ENCODE measurements at places on chromosomes 2 and 18.

GRCh38 chr2:197846777-197847176 is 42.4 kb downstream of the PLCL1 start:
- no peak for DNase-seq

DNA sequence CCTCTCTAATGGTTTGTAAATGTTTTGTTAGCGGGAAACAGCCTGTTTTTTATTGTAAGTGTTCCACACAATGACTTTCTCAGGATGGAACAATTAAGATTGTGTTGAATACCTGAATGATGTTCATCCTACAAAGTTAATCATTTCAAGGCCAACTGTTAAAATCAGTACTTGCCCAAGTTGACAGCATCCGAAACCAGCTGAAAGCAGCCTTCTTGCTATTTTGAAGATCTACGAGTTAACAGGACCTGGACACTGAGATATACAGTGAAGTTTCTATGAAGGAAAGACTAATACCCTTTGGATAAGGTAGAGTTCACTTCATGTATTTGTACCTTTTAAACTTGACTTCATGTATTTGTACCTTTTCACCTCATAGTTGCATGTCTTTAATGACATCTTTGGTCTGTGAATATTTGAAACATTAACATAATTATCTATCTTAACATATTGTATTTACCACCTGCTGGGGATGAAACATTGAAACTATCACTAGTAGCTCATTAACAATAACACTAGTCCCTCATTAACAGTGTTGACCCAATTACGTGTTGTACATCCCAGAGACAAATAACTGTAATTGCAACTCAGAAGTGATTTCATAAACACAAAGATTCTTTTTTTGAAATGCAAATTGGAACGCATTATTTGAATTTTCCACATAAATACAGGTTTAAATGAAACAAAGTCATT is 556.0 kb upstream of the MEX3C start:
- no peak for DNase-seq

DNA sequence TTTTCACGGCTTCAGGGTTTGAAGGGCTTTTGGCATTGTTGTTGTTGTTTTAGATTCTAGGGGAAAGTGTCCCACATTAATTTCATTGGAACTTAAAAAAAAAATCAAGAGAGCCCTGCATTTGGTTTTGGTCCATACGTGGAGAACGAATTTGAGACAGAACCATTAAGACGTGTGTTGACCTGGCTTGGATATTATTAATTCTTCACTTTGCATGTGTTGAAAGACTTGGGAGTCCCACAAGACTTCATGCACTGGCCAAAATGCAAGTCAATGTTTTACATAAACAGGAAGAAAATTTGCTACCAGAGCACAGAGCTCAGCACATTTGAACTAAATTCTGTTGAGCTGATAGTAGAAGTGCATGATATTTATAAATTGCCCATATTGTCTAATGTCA is 761.2 kb upstream of the ACVR2A start:
- no peak for DNase-seq

DNA sequence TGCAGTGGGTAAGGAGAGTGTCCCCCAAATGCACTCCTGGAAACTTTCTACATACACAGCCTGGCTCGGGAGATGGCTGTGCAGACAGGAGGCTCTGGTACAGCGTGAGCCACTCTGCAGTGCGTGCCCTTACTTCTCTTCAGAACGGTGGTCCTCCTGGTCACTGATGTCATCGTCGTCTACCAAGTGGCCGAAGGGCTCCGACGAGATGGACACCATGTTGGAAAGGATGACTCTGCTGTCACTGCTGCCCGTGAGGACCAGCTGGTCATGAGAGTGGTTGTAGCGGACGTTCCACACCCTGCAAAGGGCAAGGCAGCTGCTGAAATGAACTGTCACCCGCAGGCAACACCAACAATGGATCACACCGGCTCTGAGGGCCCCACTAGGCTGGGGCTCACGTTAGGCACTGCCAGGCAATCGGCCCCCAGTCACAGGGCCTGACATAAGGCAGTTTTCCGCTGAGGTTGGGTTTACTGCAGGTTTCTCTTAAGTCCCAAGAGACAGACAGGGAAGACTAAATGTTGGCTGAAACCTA is 185.3 kb downstream of the EIPR1 start:
- DNase-seq, result no peak

DNA sequence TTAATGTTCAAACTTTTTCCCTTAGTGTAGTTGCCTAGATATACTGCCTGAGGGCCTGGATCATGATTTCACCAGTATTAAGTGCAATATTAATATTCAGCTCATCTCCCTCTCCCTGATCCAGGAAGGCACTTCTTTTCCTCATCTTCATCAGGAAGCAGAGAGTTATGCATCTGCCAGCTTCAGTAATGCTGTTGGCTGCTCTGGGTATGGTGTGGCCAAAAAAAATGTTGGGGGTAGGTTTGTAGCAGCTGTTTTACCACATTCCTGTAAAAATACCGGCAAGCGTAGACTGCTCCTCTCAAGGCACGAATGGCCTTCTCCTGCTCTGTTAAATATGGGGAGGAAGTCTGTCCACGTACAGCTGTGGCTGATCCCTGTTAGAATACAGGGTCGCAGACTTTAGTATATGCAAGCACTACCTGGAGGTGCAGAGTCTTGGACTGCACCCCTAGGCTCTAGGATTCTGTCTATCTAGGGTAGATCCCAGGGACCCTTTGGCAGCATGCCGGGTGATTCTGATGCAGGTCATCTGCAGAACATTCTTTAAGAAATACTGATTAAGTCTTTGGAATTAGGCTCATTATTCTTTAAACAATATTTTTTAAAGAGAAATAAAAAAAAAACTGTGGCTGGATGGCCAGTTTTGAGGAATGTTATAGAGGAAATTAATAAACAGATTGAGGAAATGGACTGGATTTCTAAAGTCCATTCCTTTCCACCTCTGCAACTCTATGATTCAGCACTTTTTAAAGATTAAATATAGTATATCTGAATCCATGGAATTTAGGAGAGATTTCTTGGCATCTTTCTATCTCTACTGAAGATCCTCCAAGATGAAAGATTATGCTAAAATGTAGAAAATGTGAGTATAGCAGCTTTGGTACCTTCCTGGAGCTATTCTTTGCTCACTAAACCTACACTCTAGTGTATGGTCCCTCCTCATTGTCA is 21.0 kb upstream of the GLS start:
- no peak for DNase-seq

DNA sequence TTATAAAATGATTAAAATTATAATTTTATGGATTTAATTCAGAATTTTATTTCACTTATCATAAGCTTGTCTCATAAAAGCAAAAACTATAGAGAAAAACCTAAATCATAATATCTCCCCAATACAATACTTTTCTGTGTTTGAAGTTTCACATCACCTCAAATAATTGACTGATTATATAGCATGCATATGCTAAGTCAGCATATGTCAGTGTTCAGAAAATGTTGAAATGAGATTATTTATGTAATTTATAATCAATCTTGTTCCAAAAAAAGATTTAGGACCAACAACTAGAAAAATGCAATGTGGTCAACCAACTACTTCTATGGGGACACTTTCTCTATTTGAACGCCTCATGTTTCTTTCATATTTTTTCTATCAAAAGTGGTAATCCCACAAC is 902.6 kb downstream of the CPS1 start:
- no peak for DNase-seq

- no peak for DNase-seq
Measured at GRCh38 chr2:124034265-124034664, 9.2 kb downstream of the CNTNAP5 start.

DNA sequence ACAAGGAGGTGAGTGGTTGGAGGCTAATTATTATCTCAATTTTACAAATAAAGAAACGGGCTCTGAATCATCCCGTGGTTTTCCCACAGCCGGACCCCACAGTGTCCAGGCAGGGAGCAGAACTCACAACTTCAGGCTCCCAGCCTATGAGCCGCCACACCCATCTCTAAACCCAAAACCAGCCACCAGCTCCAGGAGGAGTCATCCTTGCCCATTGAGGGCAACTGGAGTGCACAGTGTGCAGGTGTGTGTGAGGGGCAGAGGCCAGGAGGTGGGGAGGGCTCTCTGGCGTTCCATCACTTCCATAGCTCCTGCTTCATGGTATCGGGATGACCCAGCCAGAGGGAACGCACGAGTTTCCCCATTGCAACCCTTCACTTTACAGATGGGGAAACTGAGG is 144.5 kb downstream of the CYP26B1 start:
- DNase-seq, result no peak

DNA sequence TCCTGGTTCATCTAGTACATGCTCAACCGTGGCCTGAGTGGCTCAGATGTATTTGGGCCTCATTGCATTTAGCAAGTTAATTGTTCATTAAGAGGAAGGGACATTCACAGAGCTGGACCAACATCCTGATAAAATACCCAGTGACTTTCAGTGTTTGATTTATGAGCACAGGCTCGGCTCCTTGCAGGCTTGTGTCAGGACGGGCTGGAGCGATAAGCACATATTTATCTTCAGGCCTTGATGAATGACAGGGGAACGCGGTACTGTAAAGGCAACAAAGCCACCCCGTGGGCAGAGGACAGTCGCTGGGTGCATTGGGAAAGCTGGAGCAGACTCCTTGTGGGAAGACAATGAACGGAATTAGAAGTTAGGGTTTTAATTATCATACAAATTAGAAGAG is 548.6 kb upstream of the HS6ST1 start:
- no peak for DNase-seq

DNA sequence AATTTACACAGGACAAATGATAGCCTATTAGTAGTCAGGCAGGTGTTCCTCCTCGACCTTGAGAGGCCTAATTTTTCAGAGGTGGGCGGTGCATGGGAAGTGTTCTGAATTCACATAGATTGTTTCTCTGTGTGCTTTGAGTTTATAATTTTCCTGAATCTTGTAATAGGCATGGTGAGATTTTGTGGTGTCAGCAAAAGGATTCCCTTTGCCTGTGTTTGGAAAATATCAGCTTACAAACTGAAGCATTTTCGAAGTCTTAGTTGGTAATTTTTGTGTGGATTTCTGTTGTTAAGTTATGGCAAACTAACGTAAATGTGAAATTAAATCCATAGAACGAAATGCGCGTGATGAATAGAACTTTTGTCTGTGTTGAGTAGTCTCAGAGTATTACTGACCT is 194.0 kb upstream of the RBMS1 start:
- no peak for DNase-seq

GRCh38 chr18:31484461-31484860 is 13.5 kb upstream of the DSG2 start:
- no peak for DNase-seq

- DNase-seq, result no peak
Measured at GRCh38 chr18:7892556-7892955, 325.4 kb downstream of the PTPRM start.

DNA sequence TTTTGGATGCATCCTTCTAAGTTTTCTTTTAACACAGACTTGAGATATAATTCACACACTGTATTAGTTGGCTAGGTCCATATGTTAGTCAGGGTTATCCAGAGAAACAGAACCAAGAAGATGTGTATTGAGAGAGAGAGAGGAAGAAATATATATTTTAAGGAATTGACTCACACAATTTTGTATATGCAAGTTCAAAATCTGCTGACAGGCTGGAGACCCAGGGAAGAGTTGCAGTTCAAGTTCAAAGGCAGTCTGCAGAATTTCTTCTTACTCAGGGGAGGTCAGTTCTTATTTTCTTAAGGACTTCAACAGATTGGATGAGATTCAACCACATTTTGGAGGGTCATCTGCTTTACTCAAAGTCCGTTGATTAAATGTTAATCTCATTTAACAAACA is 23.0 kb upstream of the MRO start:
- DNase-seq, result no peak

- DNase-seq, result no peak
Measured at GRCh38 chr2:9538000-9538507, 17.6 kb downstream of the ADAM17 start.

DNA sequence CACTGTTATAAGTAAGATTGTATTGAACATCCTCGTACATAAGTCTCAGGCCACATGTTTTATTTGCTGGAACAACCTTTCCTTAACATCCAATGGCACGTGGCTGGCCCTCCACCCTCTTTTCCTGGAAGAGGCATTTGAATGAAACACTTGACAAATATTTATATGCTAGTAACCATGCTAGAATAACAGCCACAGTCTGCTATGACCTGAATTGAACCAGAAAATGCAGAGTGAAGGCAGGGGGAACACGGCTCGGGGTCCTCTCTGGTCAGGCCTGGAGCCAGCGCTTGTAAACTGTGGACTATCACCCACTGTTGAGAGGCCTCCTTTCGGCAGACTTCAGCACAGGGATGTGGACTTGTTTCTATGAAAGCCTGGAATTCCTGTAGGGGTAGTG is 198.2 kb upstream of the COPS8 start:
- no peak for DNase-seq

GRCh38 chr2:51231071-51231470 is 199.1 kb upstream of the NRXN1 start:
- no peak for DNase-seq

DNA sequence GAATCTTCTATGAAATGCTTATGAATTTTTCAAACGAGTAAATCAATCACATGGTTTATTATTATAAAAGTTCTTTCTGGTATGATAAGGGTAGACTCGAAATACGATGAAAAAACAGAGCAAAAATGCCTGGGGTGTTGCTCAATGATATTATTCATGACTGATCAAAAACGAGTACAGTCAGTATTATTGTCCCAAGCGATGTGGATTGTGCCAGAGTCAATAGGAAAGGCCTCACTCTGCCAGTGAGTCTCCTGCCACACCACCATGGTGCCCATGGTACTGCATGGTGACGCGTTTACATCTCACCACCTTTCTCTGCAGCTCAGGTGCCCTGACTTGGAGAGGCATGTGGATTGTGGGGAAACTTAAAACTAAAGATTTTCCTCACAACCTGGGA is 58.5 kb downstream of the KCTD1 start:
- no peak for DNase-seq

DNA sequence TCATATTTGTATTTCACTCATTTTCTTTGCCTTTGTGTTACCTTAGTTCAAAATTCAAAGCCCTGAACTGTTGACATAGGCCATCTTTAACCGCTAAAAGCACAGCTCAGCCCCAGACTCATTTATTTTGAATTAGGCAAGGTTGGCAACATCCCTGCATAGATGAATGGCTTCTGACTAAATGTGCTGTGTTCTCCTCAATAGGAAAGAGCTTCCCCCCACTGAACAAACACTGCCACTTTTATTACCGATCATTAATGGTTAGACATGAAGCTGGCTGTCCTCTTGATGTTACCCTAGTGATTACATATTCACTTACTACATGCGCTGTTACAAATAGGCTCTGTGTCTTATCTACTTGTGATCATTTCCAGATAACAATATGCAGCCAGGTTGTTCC is 170.7 kb downstream of the ADCYAP1 start:
- DNase-seq, result no peak

DNA sequence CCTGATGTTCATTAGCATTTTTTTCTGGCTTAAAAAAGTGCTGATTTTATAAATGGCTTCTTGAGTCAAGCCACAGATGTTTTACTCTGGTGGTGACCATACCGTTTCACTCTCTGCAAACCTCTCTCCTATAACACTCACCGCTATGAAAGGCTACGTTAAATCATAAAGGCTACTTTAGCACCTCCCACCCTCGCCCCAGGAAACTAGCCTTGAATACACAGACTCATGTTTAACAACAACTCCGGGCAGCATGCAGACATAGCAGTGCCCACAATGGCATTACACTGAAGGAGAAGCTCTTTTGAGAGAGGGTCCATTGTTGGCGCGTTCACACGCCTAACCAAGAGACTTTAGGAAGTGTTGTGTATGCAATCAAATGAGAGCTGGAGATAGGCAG is 5.6 kb downstream of the MYT1L start:
- no peak for DNase-seq

GRCh38 chr18:8117006-8117371 is 492.2 kb upstream of the RAB12 start:
- no peak for DNase-seq

GRCh38 chr2:157315901-157316300 is 9.7 kb downstream of the ERMN start:
- DNase-seq, result no peak

Data from stimulated activated CD4-positive, alpha-beta T cell treated with anti-CD3 and anti-CD28 coated beads, Interleukin-1b, Interleukin-23, amount 100 ng/mL, for 1 hour (primary cell).